ENCODE measurements at places on chromosomes 1 and 21.
A peak's percentile ranks its signal among the peaks of the same experiment; 100 is the strongest.

GRCh38 chr1:180600343-180600742, 31.5 kb upstream of the XPR1 start:
- DNase-seq, result no peak

GRCh38 chr1:33338440-33339211, 17.7 kb upstream of the A3GALT2 start:
- peak; percentile 94 for DNase-seq

DNA sequence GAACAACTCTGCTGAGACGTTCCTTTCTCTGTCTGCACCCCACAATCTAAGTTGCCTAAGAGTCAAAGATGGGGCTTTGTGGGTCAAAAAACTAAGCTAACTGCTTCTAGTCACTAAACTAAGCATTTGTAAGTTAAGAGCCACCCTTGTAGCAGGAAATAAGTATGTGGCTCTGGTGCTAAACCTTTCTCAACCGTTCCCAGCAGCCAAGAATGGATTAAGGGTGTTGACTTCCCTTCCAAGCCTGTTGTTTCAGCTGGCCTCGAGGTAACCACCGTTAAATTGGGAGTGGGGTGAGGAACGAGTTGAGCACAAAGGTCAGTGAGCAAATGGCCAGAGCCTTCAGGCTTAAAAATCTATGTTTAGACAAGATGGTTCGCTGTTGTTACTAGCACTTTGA, 169.1 kb downstream of the TRIM33 start:
- DNase-seq, result no peak

DNA sequence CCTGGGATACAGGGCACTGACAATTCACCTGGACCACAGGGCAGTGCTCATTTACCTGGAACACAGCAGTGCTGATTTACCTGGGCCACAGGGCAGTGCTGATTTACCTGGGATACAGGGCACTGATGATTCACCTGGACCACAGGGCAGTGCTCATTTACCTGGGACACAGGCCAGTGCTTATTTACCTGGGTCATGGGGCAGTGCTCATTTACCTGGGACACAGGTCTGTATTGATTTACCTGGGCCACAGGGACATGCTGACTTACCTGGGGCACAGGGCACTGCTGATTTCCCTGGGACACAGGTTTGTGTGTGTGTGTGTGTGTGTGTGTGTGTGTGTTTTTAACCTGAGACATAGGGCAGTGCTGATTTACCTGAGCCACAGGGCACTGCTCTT, 261.7 kb downstream of the MATN1 start:
- no peak for DNase-seq

GRCh38 chr1:205598841-205599668, 32.8 kb downstream of the ELK4 start:
- DNase-seq, result no peak

DNA sequence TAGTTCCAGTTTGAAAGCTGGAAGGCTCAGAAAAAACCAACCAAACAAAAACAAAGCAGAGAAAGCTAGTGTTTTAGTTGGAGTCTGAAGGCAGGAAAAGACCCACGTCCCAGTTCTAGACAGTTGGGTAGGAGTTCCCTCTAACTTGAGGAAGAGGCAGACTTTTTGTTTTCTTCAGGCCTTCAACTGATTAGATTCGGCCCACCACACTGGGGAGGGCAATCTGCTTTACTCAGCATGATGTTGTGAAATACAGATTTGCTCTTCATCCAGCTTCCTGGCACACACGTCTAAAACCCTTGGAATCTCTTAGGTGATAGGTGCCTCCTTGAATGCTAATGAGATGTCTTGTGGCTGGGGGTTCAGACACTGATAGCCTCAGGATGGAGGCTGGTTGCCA, 49.1 kb upstream of the CSF3R start:
- DNase-seq, result no peak

- DNase-seq, result no peak
Measured at GRCh38 chr1:165281207-165281901, 75.2 kb downstream of the LMX1A start.

DNA sequence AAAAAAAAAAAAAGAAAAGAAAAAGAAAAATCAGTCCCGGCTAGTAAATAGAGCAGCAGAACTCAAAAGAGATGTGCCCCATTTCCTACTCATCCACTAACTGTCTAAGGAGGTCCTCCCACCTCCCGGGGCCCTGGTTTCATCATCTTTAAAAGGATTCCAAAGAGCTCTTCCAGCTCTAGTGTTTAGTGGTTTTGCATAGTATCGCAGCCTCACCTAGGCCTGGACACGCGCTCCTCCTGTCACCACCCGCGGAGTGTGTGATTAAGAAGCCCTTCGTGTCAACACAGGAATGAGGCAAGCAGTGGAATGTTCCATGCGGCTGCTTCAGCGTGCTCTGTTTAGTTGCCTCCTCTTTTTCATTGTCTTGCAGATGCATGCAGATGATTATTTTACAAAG, 49.0 kb downstream of the LBR start:
- DNase-seq, result peak; percentile 98

DNA sequence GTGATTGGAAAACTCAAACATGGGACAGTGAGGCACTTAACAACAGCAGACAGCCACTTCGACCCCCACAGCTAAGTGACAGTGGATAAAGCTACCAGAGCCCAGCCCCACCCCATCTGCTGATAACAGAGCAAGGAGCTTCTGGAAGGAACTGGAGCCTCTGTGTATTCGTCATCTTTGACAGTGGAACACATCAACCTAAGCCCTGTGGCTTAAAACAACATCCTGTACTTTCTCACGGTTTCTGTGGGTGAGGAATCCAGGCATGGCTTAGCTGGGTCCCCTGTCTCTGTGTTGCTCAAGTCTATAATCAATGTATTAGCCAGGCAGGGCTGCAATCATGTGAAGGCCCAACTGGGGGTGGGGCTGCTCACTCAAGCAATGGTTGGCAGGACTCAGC, 18.4 kb upstream of the SIPA1L2 start:
- peak; percentile 36 for DNase-seq

DNA sequence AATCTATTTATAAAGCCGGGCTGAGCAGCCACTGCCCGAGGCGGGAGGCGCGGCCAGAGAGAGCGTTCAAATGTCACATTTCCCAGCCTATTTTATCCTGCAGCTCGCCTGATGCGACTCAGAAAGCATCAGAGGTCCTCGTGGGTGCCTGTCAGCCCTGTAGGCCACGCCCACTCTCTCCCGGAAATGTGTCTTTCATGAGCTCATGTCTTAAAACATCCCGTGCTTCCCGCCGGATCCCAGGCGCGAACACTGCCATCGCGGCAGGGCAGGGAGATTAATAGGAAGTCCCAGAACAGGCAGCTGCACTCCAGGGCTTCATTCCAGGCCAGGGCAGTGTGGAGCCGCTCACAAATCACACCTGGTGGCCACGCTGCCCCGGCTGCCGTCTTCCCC, 117.5 kb downstream of the PRDM16 start:
- peak; percentile 61 for DNase-seq

- no peak for DNase-seq
Measured at GRCh38 chr1:106621853-106622252, 434.6 kb upstream of the PRMT6 start.

DNA sequence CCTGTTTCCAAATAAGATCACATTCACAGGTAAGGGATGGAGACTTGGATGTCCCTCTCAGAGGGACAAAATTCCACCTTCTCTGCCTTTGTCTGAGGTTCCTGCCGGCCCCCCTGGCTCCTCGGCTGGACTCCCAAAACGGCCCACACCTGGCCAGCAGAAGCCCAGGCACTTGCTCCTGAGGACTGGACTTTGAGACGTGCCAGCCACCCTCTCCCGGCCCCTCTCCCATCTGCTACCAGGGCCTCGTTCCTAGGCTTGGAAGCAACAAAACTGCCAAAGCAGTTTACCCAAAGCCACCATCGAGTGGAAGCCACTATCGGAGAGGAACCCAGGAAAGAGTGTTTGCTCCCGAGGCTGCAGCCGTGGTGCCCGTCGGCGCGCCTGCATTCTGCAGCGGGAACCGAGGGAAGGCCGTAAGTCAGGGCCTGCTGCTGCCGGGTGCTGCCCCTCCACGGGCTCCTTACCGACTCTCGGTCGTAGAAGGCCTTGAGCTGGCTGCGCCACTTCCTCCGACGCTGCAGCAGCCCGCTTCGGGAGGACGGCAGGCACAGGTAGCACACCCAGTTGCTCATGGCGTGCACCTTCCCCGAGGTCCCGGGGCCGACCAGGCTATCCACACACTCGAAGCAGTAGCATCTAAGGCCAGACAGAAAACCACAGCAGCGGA, 3.5 kb downstream of the DNMT3L start:
- DNase-seq, result no peak

DNA sequence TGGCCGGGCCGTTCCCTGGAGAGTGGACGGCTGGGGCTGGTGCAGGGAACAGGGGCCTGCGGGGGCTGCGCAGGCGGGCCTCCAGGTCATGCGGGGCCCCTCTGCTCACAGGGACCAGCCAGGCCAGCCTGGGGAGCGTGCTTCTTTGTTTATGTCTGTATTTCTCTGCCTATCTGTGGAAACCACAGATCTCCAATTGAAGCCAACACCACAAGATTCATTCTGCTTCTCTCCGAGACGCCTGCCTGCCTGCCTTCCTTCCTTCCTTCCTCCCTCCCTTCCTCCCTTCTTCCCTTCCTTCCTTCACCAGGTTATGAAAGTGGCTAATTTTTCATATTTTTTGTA, 39.9 kb upstream of the HMGN1 start:
- no peak for DNase-seq

DNA sequence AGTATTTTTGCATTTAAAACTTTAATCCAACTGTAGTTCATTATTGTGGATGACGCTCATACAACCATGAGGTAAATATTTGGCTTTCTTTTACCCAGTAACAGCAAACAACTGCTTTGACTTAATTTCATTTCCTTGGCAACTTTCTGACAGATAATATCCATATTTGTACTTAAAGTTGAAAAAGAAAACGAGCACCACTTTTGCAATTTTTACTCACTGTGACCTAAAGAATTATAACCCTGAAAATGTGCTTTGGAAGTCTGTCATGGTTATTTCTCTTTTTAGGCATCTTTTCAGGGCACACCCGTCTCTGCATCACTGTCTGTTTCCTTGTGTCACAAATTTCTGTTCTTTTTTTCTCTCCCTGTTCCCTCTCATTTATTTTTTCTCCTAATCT, 918 bp upstream of the CD2 start:
- no peak for DNase-seq

GRCh38 chr1:226066415-226067078, 4.0 kb downstream of the H3-3A start:
- DNase-seq, result peak; percentile 40

- no peak for DNase-seq
Measured at GRCh38 chr1:202752774-202753173, 42.5 kb upstream of the SYT2 start.

GRCh38 chr21:32424191-32424535, 11.7 kb downstream of the EVA1C start:
- DNase-seq, result no peak

- no peak for DNase-seq
Measured at GRCh38 chr1:156195853-156196252, 1.9 kb downstream of the SLC25A44 start.

DNA sequence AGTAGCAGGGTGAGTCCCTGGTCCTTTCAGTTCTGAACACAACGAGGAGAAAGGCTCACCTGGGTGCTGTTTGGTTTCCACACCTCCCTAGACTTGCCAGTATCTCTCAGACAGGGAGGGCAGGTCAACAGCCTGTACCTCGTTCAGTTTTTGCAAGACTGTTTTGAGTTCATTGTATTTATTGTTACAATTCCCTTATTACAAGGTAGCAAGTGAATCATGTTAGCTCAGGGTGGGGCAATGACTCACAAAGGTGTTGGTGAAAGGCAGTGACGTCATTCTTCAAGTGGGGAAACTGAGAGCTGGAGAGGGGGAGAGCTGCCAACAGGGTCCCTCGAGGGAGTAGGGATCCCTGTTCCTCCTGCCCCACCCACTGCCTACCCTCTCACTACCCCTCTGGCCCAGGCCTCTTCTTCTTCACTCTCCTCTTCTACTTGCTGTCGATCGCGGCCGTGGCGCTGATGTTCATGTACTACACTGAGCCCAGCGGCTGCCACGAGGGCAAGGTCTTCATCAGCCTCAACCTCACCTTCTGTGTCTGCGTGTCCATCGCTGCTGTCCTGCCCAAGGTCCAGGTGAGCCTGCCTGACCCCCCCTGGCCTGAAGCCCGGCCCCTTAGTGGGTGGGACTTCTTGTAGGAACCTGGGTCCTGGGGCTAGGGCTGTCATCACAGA, 13.4 kb downstream of the SERINC2 start:
- DNase-seq, result no peak

DNA sequence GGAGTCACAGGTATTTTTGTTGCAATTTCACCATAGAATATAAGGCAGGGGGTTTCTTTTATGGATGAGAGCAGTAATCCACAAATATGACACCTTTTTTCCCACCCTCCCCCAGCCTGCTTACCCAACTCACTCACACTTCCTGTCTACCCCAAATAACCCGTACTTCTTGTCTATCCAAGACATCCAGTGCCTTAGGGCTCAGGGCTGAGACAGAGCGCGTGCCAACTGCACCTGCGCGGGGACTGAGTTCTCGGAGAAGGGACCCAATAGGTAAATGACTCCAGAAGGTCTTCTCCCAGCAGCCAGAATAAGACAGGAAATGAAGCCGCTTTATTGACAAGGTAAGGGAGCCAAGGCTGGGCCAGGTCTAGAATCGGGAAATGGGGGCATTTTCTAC, 369.1 kb downstream of the SIPA1L2 start:
- no peak for DNase-seq

DNA sequence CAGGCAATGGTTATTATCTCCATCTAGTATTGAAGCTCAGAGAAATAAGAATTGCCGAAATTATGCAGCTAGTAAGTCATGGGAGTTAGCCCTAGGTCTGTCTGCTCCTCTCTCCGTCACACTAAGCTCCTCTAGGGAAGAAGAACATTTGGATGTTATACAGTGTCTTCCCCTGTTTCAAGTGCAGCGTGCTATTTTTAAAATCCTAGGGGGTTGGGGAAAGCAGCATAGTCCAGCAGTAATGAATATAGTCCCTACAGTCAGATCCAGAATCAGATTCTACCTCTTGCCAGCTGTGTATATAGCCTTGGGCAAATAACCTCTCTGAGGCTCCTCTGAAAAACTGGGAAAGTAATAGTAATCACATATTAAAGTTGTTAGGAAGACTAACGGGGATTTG, 44.5 kb upstream of the OSBPL9 start:
- DNase-seq, result no peak

- no peak for DNase-seq
Measured at GRCh38 chr1:158107916-158108315, 72.8 kb upstream of the CD1D start.

DNA sequence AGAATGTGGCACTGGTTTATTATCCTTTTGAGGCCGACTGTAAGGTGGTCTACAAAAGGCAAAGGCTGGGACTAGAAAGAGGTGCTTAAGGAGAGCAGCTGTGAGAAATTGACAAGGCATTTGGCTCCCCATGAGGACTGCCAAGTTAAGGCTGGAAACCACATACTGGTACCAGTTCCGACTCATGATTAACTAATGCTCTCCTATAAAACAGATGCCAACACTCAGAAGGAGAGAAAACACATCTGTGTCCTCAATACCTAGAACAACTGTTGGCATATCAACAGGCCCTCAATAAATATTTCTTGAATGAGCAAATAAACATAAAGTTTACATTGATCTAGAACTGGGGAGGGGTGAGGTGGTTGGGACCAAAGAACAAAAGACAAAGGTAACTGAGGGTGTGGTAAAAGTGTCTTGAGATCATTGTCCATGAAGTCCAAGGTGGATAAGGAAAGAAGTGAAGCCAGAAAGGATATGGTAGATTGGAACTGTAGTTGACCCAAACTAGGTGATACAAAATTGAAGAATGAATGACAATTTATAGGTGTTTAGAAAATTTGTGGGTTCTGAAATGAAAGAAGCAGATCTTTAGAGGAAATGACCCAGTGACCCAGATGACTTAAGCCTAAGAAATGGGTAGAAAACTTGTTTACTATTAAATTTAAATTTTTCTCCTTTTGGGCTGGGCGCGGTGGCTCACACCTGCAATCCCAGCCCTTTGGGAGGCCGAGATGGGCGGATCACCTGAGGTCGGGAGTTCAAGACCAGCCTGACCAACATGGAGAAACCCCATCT, 16.9 kb upstream of the MCL1 start:
- no peak for DNase-seq

All from mesendoderm (in vitro differentiated cells).